ENCODE measurements at places on chromosomes 11 and 22.

GRCh38 chr11:3073029-3073435 lies 15.8 kb upstream of the CARS1 start:
- no peak for DNase-seq

- no peak for DNase-seq
Observed at GRCh38 chr11:94586546-94586945, 19.4 kb downstream of the PIWIL4 start.

- no peak for DNase-seq
Observed at GRCh38 chr22:34427436-34427835, 507.2 kb upstream of the LARGE1 start.

DNA sequence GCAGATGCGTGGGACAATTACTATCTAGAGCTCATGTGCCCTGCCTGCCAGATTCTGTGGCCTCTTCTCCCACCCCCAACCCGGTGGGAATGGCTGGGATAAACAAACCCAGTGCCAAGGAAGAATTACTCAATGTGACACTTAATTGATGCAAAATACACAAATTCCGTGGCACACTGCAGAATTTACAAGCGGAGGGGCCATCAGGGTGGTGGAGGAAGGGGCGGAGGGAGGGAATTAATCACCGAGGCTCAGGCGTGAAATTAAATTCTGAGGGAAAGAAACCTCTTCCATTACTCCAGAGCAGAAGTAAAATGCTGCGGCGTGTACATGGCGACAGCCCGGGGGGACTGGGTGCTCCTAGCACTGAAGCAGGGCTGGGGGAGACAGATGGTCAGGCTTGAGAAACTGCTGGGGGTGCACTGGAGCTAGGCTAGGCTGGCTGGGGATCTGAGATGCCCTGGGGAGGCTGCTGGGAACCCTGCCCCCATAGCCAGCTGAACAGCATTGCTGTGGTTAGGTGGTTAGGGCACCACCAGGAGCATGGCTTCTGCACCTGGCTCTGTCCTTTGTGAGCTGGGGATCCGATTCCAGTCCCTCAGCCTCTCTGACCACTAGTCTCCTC lies 200.6 kb downstream of the CEP164 start:
- DNase-seq = no peak

- DNase-seq = no peak
Observed at GRCh38 chr11:72441752-72442207, 7.4 kb upstream of the CLPB start.

GRCh38 chr11:31932879-31933278 lies 121.8 kb upstream of the PAX6 start:
- DNase-seq = no peak

Data from upper lobe of right lung (tissue), 1 donor.